ENCODE measurements at places on chromosomes 11 and 22.
A peak's percentile ranks its signal among the peaks of the same experiment; 100 is the strongest.

DNA sequence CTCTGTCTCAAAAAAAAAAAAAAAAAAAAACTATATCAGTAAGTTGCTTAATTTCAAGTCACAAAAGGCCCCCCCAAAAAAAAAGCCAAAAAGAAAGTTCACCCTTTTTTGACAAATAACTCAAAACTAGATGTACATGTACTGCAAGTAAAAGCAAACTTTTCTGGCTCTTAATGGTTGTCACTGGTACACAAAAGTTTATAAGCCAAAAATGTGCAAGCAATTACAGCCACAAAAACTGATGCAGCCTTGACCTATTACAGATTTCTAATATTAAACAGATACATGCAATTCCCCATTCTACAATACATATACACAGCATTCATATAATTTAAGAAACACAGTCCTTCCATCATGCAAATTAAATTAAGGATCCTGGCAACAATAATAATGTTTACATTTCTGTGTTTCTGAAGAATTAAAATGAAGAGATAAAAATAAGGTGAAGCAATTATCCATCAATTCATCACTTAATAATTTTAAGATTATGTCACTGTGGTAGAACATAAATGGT, 18.6 kb downstream of the PICALM start:
- DNase-seq: no peak

DNA sequence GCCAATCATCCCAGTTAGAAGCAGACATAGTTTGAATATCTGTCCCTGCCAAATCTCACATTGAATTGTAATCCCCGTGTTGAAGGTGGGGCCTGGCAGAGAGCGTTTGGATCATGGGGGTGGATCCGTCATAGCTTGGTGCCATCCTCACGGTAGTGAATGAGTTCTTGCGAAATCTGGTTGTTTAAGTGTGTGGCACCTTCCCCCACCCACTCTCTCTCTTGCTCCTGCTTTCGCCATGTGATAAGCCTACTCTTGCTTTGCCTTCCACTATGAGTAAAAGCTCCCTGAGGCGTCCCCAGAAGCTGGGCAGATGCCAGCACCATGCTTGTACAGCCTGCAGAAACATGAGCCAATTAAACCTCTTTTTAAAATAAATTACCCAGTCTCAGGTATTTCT, 5.0 kb upstream of the CCDC81 start:
- DNase-seq: no peak

GRCh38 chr11:128196235-128196634, 391.1 kb downstream of the ETS1 start:
- DNase-seq: no peak

DNA sequence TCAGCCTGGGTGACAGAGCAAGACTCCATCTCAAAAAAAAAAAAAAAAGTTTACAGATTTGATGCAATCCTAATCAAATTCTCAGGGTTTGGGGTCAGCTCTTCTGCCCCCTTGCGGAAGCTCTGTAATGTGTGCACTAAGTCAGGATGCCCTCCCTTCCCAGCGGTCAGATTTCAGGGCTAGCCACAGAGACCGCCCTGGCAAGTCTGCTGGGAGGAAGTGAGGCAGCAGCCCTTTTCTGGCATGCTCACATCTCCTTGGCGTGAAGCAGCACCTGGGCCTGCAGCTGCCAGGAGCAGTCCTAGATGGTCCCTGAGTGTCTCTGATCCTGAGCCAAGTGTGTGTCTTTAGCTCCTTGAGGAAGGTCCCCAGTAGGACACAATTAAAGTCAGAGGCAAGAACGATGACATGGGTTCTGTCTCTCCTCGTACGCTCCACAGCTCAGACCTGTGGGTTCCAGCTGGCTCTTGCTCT, 10.9 kb upstream of the APOBEC3C start:
- peak; percentile 57 for DNase-seq

GRCh38 chr11:57657194-57658022, at the start of gene CLP1:
Gene CLP1 (plus strand): TSS chr11:57657762. CDS start chr11:57659477, 1,715 bp downstream.
- DNase-seq: peak; percentile 98

- DNase-seq: no peak
These were observed 69.3 kb downstream of the FAM168A start for GRCh38 chr11:73528483-73529203.

- DNase-seq: no peak
These were observed 80.5 kb downstream of the TEAD1 start for GRCh38 chr11:12754582-12755234.

DNA sequence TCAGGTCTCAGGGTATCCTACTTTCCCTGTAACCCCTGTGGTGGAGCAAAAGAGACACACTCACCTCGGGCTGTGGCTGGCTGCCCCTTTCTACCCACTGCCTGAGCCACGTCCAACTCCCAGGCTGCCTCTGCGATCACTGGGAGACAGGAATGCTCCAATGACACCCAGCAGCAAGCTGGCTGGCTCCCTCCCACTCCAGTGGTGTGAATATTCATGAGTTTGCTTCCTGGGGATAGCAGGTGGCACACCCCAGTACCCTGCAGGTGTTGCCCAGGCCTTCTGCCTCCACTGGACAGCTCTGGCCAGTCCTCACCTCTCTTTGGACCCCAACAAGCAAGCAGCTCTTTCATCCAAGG, 9.7 kb downstream of the GAL3ST1 start:
- DNase-seq: no peak

DNA sequence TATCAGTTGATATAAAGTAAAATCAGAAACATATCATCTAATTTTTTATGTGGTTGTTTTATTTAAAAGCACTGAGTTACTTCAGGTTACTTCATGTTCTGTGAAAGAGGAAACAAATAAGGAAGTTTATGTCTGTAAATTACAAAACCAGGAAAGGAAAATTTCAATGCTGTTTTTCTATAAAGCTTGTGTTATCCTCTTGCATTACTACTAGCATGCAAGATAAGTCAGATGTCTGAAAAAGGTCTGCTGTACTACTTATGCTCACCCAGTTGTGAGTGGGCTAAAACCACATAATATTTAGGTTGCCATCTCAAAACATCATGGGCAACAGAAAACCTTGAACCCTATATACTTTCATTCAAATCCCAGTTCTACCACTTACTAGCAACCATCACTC, 121.5 kb downstream of the ATG16L2 start:
- no peak for DNase-seq

DNA sequence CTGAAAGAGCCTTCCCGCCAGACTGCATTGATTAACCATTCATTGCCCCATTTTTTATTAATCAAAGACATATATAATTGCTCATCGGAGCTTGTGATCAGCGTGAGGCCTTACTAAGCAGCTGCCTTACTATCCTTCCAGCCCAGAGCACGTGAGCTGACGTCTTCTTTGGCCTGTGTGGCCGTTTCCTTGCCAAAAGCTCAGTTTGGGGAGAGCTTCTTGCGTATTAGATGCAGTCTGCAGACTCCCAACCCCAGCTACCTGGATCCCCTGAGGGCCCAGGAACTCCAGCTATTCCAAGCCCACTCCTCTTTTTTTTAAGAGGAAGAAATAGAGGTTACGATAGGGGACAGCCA, 784 bp upstream of the SLC43A3 start:
- DNase-seq: no peak

GRCh38 chr22:24393012-24393559, 34.3 kb upstream of the ADORA2A start:
- DNase-seq: no peak

DNA sequence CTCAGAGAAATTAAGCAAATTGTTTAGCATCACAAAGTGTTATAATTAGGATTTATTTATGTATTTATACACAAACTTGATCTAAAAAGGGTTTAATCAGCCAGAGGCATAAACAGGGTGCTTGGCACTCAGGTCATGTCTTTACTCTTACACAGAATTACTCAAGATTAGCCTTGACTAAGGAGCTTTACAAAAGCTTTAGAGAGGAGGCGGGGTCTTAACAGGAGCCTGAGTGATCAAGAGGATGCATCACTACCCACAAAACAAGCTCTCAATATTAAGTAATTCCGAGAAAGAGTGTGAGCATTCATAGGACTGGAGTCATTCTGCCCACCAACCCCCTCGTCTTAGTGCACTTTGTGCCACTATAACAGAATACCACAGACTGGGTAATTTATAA, 103.0 kb downstream of the SPATA19 start:
- DNase-seq: no peak
